Right ventricle myocardium superior (tissue), 1 donor: ENCODE measurements at places on chromosomes 4 and X. TPM values are rescaled to one million over a fixed set of nuclear protein-coding genes. Genes with fewer than 3 reads are reported as not detected.

MAD2L1 gene
- 1.7 TPM for total RNA-seq

CSAG3 gene
- not detected for total RNA-seq

RAB39B gene
- total RNA-seq, result not detected

SLC6A14 gene
- not detected for total RNA-seq

PAGE5 gene
- not detected for total RNA-seq

CXCR3 gene
- 0.22 TPM for total RNA-seq

TCP11X2 gene
- not detected for total RNA-seq

FRMPD4 gene
- total RNA-seq, result 1.3 TPM

DDIT4L gene
- total RNA-seq, result 0.46 TPM

LGI2 gene
- total RNA-seq, result 2.3 TPM

RPL34 gene
- total RNA-seq, result 703 TPM

ZDHHC15 gene
- 2.8 TPM for total RNA-seq

VCX3B gene
- total RNA-seq, result not detected

TDO2 gene
- not detected for total RNA-seq

PABPC1L2B gene
- total RNA-seq, result not detected

NAT8L gene
- 1.00 TPM for total RNA-seq

ODAM gene
- not detected for total RNA-seq

RS1 gene
- not detected for total RNA-seq

TRIM61 gene
- total RNA-seq, result 2.0 TPM

ARHGAP6 gene
- total RNA-seq, result 2.7 TPM

DBET gene
- total RNA-seq, result not detected

PLS3 gene
- 35.0 TPM for total RNA-seq

ADRA2C gene
- total RNA-seq, result 6.2 TPM

ZNF718 gene
- total RNA-seq, result 5.8 TPM

OTUD6A gene
- total RNA-seq, result not detected

MAGED4 gene
- 0.35 TPM for total RNA-seq

PLK4 gene
- total RNA-seq, result 0.54 TPM

CHRDL1 gene
- total RNA-seq, result 2.9 TPM

MAGEA8 gene
- not detected for total RNA-seq

WAS gene
- 4.0 TPM for total RNA-seq
